Progenitor cell of endocrine pancreas (in vitro differentiated cells): ENCODE measurements at places on chromosomes 6 and 20. TPM values are rescaled to one million over a fixed set of nuclear protein-coding genes. Genes with fewer than 3 reads are reported as not detected.

- no peak overlapping the region for H3K27ac ChIP-seq
- H3K27me3 ChIP-seq, result peaks cover 8% of the 10 kb centered on the region
- H3K36me3 ChIP-seq, result no peaks in the 10 kb centered on the region
- no peak overlapping the region for H3K4me3 ChIP-seq
- H3K4me1 ChIP-seq, result peaks cover 10% of the 10 kb centered on the region
Observed at GRCh38 chr6:108712946-108713345, 135.3 kb upstream of the ARMC2 start.

DNA sequence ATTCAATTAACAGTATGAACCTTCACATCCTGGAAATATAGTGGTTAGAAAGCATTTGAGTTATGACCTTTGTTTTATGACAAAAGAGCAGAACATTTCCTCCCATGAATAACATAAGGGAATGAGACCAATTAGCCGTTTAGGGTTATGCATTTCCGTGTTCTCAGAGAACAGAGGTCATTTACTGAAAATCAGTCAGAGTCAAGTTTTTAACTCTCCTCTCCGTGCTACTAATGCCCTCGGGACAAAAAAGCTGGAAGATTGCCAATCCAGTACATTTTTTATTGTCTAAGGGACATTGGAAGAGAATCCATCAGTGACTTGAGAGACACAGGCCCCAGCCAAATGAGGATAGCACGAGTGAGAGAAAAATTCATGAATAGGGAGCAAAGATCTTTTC lies 632.7 kb downstream of the RFPL4B start:
- no peak overlapping the region for H3K4me3 ChIP-seq
- no peak for DNase-seq
- H3K36me3 ChIP-seq, result no peaks in the 10 kb centered on the region
- H3K4me1 ChIP-seq, result no peaks in the 10 kb centered on the region
- H3K27ac ChIP-seq, result no peak overlapping the region

DNA sequence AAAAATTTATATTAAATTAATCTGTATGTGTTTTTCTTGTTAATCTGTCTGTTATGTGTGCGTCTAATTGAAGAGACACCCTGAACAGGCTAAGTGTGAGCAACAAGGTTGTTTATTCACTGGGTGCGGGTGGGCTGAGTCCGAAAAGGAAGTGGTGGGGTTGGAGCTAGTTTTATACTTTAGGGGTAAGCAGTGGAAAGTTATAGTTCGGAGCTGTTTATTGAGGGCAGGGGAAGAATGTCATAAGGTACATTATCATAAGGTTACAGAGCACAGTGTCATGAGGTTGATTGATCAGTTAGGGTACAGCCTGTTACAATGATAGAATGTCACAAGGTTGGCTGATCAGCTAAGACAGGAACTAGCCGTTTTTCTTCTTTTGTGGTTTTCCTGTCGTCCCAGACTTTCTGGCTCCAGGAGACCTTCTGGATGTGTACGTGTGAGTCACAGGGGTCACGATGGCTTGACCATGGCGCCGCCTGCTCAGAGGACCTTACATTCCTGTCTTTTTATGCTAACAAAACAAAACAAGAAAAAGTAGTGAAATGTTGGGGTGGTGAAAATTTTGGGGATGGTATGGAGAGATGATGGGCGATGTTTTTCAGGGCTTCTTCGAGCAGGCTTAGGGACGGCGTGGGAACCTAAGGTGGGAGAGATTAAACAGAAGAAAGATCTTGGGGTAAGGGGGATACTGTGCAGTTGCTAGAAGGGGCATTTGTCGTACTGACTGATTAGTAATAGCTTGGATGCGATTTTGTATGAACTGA lies 754.0 kb upstream of the ADGRB3 start:
- DNase-seq, result no peak
- no peak overlapping the region for H3K27ac ChIP-seq
- H3K4me1 ChIP-seq, result no peaks in the 10 kb centered on the region
- H3K36me3 ChIP-seq, result no peaks in the 10 kb centered on the region

DNA sequence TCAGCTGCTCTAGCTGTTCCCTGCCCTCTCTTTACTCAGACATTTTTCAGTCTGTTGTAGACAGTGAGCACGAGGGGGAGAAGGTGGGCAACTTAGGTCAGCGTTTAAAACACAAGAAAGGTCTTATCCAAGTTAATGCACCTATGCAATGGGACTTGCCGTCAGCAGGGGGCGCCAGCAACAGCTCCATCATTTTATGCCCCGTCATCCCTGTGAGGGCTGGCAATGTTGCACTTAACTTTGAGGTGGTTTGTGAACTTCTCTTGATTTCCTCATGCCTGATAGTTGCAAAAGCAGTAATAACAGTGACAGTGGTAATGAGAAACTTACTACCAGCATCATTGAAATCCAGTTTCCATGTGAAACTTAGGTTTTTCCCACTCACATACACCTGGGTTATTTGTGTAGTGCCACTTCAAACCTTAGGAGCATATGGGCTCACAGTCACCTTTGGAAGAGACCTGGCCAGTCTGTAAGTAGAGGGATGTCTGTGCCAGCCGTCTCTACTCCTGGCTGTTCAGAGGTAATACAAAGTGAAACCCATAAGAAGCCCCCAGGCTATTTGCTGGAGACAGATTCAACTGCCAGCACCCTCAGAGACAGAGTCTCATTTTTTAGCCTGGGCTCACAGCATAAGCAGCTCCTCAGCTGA lies 44.9 kb upstream of the ID1 start:
- peak overlapping the region; percentile 82 for H3K27ac ChIP-seq
- H3K4me1 ChIP-seq, result peaks cover 10% of the 10 kb centered on the region
- DNase-seq, result peak; percentile 67
- H3K27me3 ChIP-seq, result no peaks in the 10 kb centered on the region
- peaks cover 34% of the 10 kb centered on the region for H3K36me3 ChIP-seq
- no peak overlapping the region for H3K4me3 ChIP-seq

- peak; percentile 70 for DNase-seq
- H3K27ac ChIP-seq, result peak within 1 kb of the TSS; percentile 100
- H3K4me3 ChIP-seq, result peak within 1 kb of the TSS; percentile 99
- H3K27me3 ChIP-seq, result no peaks in the 10 kb centered on the region
- H3K36me3 ChIP-seq, result peaks cover 6% of the 10 kb centered on the region
Observed at GRCh38 chr6:75601304-75602245, at the start of gene SENP6. Gene SENP6, plus strand, starts transcription at chr6:75601880. Its CDS starts 645 bp downstream, at chr6:75602525.

The SLC22A23 gene
- total RNA-seq, result 17.1 and 19.4 TPM in 2 replicates

The THBD gene
- total RNA-seq, result 0.19 and 0.36 TPM in 2 replicates

The RFX6 gene
- total RNA-seq, result 28.7 and 34.2 TPM in 2 replicates
